Activated CD4-positive, alpha-beta T cell treated with anti-CD3 and anti-CD28 coated beads, Interleukin-2, amount 50 U/mL, for 24 hours (primary cell): ENCODE measurements at places on chromosomes 7 and 10.
A peak's percentile ranks its signal among the peaks of the same experiment; 100 is the strongest.

DNA sequence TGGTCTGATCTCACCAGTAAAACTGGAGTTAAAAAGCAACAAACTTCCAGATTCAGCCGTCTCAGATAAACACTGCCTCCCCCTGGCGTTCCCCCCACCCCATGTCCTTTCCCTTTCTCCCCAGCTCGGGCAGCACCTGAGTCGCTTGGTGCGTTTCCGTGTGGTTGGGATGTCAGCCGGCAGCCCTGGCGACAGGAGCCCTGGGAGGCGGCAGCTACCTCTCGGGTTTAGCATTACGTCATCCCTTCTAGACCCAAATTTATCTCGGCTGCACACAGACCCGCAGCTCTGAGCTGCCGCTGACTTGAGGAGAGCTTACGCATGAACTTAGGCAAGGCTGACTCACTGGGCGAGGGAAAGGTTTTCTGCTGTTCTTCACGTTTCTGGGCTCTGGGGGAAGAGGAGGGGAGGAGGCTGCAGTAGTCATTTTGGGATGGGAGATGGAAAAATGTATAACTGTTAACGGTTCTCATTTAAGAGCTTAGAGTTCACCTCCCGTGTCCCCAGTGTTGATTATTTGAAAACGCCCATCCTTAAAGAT lies 14.4 kb downstream of the MXI1 start:
- peak; percentile 78 for DNase-seq

DNA sequence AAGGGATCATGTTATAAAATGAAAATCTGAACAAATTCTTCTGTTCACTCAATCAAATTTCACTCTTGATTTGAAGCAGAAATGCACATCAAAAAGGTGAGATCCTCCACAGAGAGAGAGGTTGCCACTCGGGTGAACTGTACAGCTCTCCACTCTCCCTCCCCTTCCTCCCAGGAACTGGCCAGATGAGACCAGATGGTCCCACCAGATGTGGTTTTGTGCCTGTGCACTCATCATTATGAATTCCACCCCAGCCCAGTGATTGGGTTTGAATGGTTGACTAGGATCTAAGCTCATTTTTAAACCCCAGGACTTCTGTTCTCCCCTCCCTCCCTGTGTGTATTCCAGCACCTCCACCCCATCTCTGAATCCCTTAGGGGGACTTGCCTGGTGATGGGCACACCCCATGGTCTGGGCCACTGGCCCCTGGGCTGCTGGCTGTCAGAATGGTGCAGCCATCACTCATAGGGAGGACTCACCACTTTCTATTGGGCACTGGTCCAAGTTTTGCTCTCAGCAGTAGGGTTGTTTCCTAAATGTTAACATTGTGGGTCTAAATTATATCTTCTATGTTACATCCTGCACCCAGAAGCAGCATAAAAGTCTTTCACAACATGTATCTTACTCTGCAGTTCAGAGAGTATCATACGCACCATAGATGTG lies 393.1 kb downstream of the TNS3 start:
- no peak for DNase-seq

DNA sequence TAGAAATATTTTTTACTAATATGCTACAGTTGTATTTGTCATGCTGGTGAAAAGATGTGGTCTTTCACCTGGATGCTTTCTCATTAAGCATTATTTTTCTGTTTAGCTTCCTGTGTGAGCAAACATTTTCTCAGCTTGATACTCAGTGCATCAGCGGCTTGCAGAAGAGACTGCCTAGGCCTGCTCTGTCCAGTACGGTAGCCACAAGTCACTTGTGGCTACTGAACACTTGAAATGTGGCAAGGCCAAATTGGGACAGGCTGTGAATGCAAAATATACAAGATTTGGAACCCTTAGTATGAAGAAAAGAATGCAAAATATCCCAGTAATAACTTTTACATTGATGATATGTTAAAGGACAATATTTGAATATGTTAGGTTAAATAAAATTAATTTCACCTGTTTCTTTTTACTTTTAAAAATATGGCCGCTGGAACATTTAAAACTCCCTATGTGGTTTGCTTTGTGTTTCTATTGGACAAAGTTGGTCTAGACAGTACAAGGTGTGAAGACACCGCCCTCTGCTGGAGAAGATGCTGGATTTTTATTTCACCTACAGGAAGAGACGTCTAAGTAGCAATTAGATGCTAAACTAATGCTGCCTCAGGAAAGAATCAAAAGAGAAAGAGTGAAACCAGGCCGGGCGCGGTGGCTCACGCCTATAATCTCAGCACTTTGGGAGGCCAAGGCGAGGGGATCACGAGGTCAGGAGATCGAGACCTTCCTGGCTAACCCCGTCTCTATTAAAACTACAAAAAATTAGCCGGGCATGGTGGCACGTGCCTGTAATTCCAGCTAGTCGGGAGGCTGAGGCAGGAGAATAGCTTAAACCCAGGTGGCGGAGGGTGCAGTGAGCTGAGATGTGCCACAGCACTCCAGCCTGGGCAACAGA lies 5.3 kb downstream of the SRGN start:
- DNase-seq, result peak; percentile 82

- DNase-seq, result no peak
Measured at GRCh38 chr7:157710396-157710795, 373.6 kb downstream of the DNAJB6 start.

DNA sequence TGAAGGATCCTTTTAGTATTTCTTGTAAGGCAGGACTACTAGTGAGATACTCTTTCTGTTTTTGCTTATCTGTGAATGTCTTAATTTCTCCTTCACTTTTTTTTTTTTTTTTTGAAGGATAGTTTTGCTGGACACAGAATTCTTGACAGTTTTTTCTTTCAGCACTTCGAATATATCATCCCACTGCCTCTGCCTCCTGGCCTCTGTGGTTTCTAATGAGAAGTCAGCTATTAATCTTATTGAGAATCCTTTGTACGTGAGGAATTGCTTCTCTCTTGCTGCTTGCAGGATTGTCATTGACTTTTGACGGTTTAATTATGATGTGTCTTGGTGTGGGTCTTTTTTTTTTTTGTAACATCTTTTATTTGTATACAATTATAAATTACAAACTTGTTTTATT lies 12.6 kb upstream of the WAC start:
- DNase-seq, result no peak

DNA sequence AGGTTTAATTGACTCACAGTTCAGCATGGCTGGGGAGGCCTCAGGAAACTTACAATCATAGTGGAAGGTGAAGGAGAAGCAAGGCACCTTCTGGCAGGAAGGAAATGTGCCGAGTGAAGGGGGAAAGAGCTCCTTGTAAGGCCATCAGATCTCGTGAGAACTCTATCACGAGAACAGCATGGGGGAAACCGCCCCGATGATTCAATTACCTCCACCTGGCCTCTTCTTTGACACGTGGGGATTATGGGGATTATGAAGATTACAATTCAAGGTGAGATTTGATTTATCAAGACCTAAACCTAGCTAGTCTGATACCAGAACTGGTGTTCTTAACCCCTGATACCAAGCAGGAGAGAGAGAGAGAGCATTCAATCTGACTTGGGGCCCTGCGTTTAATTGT lies 258.7 kb downstream of the PTEN start:
- no peak for DNase-seq

GRCh38 chr7:93984024-93984423 lies 20.1 kb downstream of the BET1 start:
- DNase-seq, result no peak

DNA sequence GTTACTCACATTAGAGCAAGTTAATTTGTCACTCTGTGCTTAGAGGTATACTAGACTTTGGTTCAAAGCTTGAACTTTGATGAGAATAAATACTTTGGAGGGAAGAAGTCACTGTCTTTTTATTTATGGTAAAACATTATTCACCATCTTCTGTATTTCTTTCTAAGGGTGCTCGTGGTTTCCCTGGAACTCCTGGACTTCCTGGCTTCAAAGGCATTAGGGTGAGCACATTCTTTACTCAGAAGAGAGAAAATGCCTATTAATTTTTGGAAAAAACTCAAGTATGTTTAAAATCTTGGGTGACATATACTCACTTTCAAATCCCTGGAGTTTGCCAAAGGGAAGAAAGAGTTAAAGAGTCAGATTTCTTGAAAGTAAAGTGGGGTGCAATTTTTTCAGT lies 10.8 kb downstream of the COL1A2 start:
- no peak for DNase-seq

DNA sequence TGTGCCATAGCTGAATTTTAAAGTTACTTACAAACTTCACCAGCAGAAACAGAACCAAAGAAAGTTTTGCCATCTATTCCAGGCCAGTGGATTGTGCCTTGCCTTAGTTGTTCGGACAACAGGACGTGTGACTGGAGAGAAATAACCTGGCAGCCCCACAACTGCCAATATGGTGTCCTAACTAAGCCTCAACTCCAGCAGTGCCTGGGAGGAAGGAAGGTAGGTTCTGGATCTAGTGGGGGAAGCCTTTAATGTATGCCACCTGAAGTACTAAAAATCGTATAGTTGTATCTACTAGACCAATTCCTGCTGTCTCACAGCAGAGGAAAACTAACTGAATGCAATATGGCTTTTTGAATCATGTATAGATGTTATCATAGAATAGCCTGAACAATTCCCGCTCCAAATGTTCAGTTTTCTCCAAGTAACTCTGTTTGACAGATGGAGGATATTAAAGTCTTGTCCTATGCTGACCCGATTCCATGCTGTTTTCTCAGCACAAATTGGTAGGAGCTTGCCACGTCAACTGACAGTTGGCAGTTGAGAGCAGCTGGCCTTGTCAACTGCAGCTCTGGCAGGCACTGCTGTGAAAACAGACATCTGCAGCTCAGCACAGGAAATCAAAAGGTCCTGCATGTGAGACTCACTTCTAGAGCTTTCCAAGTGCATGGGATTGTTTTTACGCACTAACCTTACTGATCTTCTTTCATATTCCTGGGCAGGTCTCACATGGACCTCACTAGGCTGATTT lies 84.5 kb upstream of the WNT16 start:
- no peak for DNase-seq

GRCh38 chr7:22686620-22687019 lies 40.4 kb upstream of the IL6 start:
- no peak for DNase-seq

DNA sequence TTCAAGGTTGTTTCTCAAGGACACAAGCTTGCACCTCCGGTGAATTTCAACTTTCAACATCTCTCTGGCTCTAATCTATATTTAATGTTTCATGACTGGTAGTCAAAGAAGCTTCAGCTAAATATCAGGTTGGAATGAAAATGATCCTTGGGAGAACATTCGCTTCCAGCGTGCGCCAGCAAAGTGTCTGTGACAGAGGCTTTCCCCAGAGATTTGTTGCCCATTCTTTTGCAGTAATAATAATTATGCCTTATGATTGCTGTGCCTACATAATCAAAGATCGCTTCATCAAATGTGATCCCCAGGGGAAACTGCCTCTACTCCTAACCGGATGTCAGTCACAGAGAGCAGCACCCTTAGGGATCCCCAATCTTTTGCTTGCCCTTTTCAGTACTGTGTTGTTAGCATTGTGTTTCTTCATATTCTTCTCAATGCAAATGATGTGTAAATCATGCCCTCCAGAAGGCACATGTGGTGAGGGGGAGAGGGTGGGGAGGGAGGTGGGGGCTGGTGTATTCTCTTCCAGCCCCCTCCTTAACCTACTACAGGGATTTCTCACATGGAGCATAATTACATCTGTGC lies 30.5 kb downstream of the FZD1 start:
- DNase-seq, result no peak

- no peak for DNase-seq
Measured at GRCh38 chr10:120492346-120492745, 35.3 kb downstream of the PLPP4 start.

GRCh38 chr7:4144172-4144701 lies 537.9 kb upstream of the FOXK1 start:
- no peak for DNase-seq

DNA sequence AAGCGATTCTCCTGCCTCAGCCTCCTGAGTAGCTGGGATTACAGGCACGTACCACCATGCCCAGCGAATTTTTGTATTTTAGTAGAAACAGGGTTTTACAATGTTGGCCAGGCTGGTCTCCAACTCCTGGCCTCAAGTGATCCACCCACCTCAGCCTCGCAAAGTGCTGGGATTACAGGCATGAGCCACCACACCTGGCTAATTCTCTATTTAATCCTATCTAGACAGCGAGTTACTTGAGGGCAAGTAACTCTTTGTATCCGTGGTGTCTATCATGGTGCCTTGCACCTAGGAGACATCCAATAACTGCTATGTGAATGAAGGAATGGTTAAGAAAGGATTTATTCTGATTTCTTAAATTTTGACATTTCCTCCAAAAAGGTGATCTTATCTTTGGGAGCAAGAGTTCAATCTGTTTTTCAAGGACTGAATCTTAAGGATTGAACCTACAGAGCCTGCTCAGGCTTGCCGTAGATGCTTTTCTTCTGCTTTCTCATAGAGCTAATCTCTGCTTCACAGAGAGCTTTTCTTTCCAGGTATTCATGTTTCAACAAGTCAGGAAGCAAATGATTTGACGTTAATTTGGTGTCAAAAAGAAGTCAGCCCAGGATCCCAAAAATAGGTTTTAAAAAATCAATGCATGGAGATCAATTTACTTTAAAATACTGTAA lies 101.6 kb downstream of the CUL2 start:
- DNase-seq, result no peak

GRCh38 chr7:41188163-41189130 lies 514.4 kb downstream of the INHBA start:
- DNase-seq, result no peak

DNA sequence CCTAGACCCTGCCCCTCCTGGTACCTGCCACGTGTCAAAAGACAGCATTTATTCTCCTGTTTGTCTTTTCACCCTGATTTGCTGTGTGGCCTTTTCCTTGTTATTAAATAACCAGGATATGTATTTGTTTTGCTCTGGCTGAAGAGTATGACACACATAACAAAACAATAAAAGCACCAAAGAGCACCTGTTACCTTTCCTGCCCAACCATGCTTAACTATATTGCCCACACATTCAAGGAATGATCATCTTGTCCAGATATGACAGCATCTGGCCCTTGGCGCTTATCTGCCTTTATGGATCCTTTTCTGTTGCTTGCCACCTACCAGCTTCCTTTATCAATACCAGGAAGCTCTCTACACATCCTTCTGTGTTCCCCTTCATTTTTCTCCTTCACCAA lies 357.7 kb downstream of the FGFR2 start:
- DNase-seq, result no peak

GRCh38 chr7:130356876-130357611 lies 12.4 kb downstream of the CPA5 start:
- DNase-seq, result no peak

GRCh38 chr7:102389810-102390209 lies 6.4 kb upstream of the PRKRIP1 start:
- DNase-seq, result no peak

GRCh38 chr7:3165681-3166580 lies 122.3 kb upstream of the CARD11 start:
- DNase-seq, result no peak

DNA sequence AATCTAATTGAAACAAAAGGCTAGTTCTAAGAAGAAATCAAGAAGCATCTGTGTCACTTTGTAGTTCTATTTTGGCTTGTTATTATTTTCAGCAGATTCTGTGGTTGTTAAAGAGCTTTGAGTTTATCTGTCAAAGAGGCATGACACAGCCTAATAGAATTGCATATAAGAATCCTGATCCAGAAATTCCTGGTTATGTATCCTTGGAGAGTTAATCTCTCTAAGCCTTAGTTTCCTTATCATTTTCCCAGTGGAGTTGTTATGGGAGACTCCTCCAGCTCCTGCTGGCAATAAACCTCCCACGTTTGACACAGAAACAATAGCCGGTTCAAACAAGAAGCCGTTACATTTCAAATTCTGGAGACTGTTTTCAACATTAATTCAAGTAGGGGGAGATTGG lies 288.3 kb downstream of the SDHAF3 start:
- no peak for DNase-seq
